GM19239 (cell line): ENCODE measurements at places on chromosomes 16 and 17.
A peak's percentile ranks its signal among the peaks of the same experiment; 100 is the strongest.

DNA sequence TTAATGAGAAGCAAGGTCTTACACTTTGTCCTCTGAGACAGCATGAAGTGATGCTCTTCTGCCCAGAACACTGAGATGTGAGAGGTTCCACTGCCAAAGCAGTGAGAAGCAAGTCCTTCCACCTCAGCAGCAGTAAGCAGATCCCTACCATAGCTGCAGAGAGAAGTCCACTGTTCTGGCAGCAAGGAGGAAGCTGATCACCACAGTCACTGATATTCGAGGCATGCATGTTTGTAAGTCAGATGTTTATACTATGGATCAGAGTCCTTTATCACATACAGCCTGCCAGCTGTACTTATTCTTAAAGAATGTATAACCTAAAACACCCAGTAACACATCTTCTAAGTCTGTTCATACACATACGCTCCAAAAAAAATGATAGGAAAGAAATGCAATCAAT is 18.2 kb upstream of the METTL2A start:
- no peak for DNase-seq

GRCh38 chr17:73972901-73973300 is 230.6 kb upstream of the RPL38 start:
- no peak for DNase-seq

DNA sequence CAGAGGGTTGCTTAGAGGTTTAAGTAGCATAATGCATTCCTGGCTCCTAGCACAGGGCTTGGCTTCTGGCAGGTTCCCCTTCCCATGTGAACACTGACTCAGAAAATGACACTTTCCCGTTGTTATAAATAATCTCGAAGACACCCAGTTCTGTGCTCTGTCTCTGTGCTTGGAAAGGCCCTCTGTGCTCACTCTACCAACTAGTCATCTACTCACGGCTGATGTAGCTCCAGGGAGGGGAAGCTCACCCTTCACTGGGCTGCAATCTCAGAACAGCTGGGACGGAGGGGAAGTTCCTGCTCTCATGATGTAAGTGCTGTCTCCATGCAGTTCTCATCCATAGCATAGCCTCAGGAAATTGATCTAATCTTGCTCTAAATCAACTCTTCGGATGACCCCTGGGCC is 230.5 kb upstream of the ASIC2 start:
- no peak for DNase-seq

- DNase-seq, result no peak
Measured at GRCh38 chr16:72946474-72947194, 101.3 kb downstream of the ZFHX3 start.

- DNase-seq, result no peak
Measured at GRCh38 chr17:49624896-49625295, 49.2 kb downstream of the NXPH3 start.

- no peak for DNase-seq
Measured at GRCh38 chr17:82439829-82440365, 10.7 kb downstream of the CYBC1 start.

DNA sequence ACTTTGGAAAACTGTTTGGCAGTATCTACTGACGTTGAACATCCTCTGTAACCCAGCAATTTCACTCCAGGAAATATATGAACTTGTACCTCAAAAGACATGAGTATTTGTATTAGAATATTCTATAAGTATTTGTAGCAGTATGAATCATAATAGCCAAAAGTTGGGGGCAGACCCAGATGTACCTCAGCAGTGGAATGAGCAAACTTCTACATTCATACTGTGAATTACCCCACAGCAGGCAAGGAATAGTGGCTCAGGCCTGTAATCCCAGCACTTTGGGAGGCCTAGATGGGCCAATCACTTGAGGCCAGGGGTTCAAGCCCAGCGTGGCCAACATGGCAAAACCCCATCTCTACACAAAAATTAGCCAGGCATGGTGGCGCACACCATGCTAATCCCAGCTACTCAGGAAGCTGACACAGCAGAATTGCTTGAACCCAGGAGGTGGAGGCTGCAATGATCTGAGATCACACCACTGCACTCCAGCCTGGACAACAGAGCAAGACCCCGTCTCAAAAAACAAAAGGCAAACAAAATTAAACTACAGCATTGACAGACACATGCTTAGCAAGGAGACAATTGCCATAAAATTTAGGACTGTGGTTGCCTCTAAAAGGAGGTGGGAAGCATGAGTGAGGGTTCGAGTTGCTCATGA is 11.2 kb upstream of the HELZ start:
- DNase-seq, result no peak

- no peak for DNase-seq
Measured at GRCh38 chr17:30352240-30352814, 18.5 kb upstream of the TMIGD1 start.

DNA sequence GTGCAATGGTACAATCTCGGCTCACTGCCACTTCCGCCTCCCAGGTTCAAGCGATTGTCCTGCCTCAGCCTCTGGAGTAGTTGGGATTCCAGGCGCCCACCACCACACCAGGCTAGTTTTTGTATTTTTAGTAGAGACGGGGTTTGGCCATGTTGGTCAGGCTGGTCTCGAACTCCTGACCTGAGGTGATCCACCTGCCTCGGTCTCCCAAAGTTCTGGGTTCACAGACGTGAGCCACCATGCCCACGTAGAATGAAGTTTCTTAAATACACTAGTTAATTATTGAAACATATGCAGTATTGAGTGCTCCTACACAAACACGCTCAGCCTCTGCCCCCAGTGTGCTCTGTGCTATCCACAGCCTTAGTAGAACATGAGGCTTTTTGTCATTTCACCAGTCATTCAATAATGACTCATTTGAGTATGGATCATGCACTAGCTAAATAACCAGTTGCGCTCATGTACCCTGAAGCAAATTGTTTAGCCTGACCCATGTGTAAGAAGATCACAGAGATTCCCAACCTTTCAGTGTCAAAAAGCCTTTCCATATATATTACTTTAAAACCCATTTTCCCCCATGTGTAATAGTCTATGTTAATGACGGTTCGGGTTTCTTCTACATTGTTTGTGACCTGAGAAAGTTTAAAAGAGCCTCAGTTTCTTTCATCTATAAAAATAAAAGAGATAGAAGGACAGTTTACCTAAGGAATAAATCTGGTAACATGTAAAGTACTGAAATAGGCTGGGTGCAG is 49.7 kb downstream of the TUBD1 start:
- no peak for DNase-seq

- no peak for DNase-seq
Measured at GRCh38 chr17:798246-798645, 16.1 kb downstream of the MRM3 start.

DNA sequence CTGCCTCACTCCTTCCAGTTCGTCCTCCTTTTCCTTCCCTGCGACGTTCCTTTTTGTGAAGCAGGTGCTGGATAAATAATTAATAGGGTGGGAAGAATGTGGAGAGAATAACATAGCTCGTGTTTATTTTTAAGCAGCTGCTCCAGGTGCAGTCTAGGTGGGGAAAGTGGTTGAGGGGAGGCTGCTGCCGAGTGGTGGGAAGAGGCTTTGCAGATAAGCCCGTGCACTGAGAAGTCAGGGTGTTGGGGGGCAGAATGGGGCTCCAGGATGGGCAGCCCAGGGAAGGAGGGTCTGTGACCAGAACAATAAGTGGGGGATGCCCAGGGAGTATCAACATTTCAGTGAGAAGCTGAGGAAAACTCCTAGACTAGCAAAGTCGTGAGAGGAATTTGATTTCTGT is 300.5 kb downstream of the CPPED1 start:
- DNase-seq, result no peak

- DNase-seq, result no peak
Measured at GRCh38 chr17:77741109-77741508, 217.4 kb upstream of the TNRC6C start.

DNA sequence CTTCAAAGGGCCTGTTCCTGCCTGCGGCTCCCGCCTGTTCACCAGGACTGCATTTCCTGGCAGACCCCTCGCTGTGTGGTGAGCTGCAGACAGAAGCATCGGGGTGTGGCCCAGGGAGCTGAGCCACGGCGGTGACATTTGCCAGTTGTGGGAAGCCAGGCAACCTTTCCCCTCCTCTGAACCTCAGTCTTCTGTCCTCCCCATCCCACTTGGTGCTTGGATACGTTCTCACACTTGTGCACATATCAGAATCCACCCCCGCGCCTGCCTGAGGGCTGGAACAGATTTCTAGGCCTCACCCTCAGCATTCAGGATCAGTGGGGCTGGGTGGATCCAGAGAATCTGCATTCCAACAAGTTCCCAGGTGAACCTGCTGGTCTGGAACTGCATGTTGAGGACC is 63.5 kb downstream of the CRISPLD2 start:
- no peak for DNase-seq

DNA sequence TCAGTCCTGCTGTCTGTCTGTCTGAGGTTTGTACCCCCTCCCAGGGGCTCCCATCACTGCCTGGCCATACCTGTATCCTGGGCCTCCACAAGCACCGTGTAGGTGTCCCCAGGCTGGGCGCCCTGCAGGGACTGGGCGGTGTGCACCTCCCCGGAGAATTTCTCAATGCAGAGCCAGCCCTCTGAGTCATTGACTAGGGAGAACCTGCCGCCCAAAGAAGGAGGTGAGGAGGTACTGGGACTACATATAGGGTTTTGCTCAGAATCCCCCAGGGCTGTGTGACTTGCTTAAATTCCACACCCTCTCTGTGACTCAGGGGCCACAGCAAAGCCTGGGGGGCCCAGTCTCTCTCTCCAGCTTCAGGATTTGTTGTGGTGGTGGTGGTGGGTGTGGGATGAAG is 7.6 kb downstream of the CDH16 start:
- DNase-seq, result no peak

DNA sequence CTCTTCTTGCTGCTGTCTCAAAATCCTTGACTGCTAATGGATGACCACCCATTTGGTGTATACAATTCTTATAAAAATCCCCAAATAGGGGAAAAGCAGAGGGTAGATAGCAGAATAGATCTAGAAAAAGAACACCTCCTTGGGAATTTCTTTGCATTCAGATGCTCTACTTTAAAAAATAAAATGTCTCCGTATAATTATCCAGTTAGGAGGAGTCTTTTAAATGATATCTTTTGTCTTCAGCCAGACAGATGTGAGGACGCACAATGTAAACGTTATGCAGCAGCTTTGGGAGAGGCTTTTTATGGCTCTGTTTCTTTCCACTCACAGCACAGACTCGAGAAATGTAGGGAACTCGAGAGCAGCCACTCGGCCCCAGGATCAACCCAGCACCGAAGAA is 300.2 kb downstream of the IRF8 start:
- DNase-seq, result no peak

GRCh38 chr17:35359398-35359797 is 14.0 kb downstream of the SLFN11 start:
- no peak for DNase-seq

DNA sequence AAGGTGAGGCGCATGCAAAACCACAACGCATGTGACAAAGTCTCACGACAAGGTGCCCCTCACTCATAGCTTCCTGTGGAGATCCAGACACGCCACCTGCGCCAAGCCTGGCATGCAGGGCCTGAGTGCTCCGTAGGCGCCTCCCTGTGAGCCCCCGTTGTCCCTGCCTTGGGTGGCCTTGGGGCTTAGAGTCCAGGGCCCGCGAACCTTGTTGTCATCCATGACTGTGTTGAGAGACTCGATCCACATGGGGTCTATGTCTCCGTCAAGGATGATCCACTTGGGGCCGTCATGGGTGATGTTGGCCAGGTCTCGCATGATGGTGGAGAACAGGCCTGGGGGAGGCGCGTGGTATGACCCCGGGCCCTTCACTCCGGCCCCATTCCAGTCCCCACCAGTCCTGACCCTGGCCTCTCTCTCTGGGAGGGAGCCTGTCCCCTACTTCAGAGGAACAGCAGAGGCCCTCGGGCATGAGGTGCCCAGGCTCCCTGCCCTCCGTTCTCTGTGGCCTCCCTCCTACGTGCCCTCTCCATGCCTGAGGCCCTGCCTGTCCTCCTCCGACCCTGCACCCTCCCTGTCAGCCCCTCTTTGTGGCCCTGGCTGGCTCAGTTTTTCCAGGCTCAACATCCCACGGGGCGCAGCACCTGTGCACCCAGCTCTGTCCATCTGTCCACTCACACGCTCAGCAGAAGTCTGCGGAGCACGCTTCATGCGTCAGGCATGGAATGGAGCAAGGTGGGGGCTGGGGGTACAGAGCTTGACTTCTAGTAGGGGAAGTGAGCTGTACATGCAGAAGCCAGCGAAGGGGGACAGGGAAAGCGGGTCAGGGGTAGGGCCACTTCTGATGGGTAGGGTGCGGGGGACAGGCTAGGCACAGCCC is 85.7 kb downstream of the DNAH17 start:
- no peak for DNase-seq

GRCh38 chr16:56789360-56789759 is 59.4 kb downstream of the NUP93 start:
- no peak for DNase-seq

- no peak for DNase-seq
Measured at GRCh38 chr17:7523033-7523432, 25.8 kb upstream of the TNFSF12 start.

GRCh38 chr16:23557779-23558702 is 514 bp downstream of the UBFD1 start:
- DNase-seq, result peak; percentile 14

DNA sequence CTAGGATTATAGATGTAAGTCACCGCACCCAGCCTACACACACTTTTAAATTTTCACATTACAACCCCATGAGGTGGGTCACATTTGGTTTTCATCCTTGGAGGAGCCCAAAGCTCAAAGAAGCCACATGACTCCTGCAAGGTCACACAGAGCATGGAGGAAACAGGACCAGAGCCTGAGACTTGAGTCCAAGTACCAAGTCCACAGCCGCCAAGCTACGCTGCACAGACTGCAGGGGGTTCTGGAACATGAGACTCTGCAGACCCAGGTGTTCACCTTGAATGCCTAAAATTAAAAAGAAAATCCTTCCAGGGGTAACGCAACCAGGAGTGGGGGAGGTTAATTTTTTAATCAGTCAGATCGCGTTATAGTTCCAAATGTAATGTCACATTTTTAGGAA is 150.2 kb downstream of the ZFHX3 start:
- no peak for DNase-seq

DNA sequence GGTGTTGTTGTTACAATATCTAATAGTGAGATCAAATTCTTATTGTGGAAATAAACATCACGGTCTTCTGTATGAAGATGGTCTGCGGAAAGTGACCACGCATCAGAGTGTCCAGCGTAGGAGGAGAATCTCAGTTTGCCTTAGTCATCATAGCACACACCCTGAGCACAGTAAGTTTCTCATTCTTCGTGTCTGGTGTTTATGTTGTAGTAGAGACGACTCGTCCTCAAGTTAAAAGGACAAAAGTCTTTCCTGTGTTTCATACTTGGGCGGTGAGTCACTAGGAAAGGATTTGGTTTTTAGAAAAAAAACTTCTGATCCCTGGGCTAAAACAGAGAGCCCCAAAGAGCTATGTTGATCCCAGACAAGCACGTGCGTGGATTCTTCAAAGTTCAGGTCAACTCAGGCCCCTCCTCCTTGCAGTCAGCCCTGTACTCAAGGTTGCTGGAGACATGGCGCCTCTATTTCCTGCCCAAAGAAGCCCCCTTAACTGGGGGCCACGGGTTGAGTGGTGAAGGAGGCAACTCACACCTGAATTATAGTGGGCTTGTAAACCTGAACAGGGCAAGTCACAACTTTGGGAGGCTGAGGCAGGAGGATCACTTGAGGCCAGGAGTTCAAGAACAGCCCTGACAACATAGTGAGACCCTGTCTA is 170.4 kb downstream of the ZFHX3 start:
- no peak for DNase-seq
